Stimulated activated CD4-positive, alpha-beta T cell treated with anti-CD3 and anti-CD28 coated beads, Interleukin-4, amount 100 ng/mL, for 1 hour (primary cell): ENCODE measurements at places on chromosomes 5 and 9.

DNA sequence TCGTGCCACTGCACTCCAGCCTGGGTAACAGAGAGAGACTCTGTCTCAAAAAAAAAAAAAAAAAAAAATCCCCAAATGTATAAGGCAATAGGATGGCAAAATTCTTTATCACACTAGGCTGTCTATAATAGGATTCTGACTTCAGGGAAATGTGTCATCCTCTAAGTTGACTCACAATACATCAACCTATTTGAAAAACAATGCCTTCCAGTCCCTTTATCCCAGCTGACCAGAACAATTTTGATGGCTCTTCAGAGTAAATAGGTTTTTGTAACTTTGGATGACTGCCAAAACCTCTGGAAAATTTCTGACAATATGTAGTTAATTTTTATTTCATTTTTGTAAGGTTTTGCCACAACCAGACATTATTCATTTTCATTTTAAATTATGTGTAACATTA, 184.1 kb downstream of the CCDC192 start:
- DNase-seq, result no peak

DNA sequence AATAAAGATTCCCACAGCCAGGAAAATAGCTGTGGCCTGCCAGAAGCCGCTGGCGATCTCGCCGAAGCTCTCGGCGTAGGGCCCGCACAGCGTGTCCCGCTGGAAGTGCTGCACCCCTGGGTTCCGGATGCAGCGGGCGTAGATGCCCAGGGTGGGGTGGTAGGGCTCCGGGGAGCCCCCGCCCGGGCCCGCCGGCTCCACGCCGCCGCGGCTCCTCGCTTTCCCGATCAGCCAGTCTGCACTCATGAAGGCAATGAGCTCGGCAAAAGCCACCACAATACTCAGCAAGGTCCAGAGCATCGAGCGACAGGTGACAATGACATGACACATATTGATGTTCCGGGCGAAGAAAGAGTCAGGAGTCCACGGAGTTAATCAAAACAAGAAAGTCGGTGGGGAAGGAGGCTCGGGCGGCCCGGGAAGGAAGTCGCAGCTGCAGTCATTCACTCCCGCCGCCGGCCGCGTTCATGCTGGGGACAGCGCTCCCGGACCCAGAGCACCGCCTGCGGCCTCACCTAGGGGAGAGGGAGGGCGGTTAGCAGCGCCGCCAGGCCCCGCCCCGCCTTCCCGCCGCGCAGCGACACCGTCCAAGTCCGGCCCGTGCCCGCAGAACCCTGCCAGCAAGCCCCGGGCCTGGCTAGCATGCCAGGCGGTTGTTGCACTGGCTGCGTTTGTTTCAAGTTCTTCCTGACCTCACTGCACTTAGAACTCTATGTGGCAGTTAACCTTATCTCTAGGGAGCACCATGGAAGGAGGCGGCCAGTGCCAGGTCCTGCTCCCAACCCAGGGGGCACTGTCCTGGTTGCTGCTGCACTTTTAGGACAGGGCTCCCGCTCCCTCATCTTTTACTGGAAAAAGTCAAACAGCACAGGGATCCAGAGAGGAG, 138.4 kb downstream of the LHFPL2 start:
- DNase-seq, result peak; percentile 21

DNA sequence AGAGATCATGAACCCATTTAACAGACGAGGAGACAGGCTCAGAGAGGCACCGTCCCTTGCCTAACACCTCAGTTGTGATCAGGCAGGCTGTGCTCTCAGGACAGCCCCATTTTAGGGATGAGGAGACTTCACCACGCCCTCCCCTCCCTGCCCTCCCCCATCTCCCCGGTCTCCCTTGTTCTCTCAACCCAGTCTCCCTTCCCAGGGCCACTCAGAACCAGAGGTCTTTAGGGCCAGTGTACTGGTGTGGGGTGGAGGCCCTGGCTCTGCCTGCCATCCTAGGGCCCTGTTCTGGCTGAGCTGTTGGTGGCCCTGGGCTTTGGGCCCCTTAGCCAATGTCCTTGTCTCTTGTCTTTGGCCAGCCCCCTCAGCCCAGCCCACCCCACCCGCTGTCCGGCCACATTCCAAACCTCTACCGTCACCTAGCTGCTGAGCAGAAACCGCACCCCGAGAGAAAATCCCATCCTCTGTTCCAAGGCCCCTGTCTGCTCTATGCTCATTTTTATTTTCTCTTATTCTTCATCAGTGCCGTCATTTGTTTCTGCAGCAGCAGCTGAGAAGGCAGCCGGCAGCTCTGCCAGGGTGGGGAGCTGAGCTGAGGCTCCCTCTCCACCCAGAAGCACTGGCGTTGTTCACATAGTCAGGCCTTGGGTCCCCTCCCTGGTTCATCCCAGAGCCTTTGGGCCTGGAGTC, 33.9 kb downstream of the OLFML2A start:
- DNase-seq, result no peak

DNA sequence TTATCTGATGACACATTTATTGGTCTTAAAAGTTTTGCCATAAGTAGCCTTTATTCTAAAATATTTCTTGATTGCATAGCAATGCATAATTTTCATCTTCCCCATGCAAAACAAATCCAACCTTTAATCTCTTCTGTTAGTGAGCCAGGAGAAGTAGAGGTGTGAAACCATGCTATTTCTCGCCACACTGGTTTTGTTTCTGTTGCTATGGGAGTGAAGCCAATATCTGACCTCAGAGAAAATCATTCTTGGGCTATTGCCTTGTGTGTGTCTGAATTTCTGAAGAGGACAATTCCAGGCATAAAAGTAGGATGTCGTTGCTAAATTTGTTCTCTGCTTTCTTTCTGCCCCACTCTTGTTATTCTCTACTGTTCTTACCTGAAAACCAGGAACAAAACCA, 183.6 kb downstream of the PTTG1 start:
- no peak for DNase-seq

DNA sequence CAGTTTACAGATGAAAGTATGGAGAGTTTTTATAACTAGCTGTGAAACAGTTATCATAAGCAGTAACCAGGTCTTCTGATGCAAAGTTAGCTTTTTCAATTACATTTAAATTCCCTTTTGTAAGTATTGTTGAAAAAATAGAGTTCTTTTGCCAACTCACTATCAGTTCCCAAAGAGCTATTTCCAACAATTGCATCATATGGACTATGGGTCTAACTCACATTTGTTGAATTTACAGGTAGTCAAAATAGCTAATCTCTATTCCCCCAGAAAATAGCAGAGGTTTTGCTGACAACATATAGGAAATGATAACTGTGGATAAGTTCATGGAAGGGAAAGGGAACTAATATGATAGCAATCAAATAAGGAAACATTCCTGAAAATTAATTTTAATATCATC, 1.4 kb downstream of the SPINK1 start:
- no peak for DNase-seq

GRCh38 chr9:82242285-82242963, 253.9 kb downstream of the SPATA31D1 start:
- DNase-seq, result no peak

DNA sequence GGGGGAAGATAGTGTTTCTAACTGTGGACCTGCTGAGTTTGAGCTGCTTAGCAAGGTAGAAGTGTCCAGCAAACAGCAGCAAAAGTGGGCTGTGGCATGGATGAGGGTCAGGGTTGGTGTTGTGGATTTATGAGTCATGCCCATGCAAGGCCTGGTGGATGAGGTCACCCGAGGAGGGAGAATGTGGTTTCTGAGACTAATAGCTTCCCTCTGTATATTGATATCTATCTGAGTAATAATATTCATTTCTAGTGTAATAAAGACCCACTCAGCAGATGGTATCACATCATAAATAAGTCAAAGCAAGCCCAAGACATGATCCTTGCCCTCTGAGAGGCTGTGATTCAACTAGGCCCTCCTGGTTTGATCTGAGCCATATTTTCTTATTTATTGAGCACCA, 597.8 kb upstream of the CLINT1 start:
- no peak for DNase-seq

DNA sequence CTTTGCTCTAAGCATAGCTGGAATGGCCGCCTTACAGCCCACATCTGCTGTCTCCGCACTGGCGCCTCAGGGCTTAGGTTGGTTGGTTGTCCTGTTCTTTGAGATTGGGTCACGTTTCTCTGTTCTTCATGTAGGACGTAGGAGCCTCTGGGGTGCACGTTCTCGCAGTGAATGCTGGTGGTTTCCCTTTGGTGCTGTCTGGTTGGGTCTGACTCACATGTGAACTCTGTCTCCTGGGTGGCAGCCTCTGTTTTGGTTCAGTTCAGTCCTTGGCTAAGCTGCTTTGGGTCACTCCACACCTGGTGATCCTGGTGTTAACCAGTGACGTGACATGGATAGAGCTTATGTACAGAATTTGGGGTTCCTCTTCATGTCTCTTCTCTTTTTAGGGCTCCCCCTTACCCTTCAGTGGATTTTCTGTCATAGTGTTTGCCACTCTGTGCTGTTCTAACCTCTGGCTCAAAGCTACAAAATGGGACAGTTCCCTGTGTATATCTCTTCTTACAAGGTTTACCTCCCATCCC, 12.6 kb upstream of the LPCAT1 start:
- peak; percentile 63 for DNase-seq

- no peak for DNase-seq
These were observed 49.2 kb upstream of the CTNNAL1 start for GRCh38 chr9:109062543-109062942.

- DNase-seq, result peak; percentile 33
These were observed 7.1 kb downstream of the RAPGEF1 start for GRCh38 chr9:131732636-131733289.

DNA sequence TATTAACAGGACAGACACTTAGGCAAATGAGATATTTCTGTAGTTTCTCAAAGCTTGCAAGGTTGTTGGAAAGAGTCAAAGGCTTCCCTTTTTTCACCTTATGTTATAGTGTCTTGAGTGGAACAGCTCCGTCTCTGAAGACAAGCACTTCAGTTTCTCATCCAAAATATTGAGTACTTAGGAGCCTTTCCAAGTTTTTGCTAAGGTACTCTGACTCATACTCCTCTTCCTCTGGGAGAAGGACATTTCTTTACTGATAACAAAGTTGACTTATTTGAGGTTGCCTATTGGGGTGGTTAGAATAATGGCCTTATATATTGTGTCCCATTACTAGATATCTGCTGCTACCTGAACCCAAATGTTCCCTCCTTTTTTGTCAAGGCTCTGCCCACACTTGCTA, 869.6 kb downstream of the MAT2B start:
- no peak for DNase-seq

DNA sequence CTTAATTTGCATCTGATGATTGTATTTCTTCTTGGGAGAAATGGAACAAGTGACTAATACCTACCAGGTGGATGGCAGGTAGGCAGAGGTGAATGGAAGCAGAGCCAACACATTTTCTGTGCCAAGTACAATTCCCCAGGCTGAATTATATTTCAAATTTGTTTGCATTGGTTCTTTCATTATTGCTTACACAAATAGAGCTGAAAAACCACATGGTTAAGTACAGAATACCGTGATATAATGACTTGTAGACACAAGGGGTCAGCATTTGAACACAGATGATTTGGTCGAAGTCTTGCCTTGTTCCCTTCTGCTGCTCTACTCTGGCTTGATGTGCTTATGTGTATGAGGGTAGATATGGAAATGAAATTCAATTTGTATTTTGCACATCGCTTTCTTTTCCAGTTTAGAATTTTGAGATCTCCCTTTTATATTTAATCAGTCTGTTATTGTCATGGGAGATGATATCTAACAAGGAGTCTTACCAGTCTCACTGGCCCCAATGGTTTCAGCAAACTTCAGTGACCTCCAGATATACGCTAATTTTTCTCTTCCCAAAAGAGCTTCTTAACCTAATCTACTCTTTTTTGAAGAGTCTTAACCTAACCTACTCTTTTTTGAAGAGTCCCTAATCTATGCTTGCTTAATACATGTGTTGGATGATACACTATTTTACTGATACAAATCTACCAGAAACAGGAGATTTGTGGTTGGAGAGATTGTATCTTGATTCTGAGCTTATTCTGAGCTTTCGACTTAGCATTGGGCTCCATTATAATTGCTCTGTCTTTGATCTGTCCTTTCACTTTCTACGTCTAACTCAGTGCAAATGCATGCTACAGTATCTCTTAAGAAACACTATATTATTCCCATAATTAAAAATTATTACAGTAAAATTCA, 88.1 kb downstream of the PCSK1 start:
- no peak for DNase-seq

DNA sequence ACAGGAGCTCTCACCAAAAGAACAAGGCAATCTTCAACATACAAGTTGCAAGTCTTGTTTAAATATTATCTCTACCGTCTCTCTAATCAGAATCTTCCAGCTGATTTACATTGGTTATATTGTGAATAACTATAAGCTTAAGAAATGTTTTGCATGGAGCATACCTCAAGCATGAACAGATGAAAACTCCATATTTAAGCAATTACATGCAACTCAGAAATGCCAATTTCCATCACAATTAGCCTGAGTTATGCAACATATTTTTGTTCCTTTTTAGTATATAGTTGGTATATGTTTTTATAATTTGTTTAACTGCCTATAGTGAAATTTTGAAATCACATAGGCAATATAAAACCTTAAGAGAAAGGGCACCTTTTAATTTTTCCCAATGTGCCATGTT, 142.5 kb downstream of the DENND1A start:
- DNase-seq, result no peak

DNA sequence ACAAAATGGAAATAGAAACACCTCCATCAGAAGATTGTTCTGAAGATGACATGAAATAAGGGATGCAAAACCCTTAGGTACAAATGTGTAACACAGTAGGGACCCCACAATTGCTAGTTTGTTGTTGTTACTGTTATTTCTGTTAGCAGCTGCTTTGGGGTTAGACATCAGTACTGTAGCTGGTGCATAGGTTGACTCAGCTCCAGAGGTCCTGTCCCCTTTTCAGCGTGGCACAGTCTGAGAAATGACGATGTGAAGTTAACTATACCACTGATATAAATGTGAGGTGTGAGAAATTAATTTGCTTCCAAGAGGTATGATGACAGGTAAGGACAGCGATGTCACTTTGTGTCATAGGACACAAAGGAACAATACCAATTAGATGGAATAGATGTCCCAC, 384.6 kb upstream of the KLF4 start:
- no peak for DNase-seq

DNA sequence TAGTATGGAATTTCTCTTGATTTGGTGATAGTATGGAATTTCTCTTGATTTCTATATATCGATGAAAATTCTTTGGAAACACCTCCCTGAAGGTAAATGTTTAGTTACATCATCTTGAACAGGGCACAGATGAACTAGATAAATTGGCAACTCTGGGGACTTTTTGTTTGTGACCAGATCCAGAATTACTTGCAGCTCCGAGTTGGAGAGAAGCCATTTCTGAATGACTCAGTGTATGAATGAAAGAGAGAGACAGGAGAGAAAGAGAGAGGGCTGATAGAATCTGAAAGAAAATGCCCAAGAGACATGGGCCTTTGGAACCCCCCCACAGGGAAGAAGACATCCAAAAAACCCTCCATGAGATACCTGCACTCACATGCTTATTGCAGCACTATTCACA, 14.1 kb downstream of the TNFSF15 start:
- DNase-seq, result no peak

DNA sequence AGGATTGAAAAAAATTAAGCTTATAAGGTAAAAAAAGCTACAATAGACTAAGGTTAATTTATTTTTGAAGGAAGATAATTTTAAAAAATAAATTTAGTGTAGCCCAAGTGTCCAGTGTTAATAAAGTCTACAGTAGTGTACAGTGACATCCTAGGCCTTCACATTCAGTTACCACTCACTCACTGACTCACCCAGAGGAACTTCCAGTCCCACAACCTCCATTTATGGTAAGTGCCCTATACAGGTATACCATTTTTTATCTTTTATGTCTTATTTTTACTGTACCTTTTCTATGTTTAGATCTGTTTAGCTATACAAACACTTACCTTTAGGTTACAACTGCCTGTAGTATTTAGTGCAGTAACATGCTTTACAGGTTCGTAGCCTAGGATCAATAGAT, 79.8 kb upstream of the ZNF462 start:
- no peak for DNase-seq
